ENCODE measurements at places on chromosomes 5 and 9.

GRCh38 chr9:114388764-114389375, 1.1 kb upstream of the AKNA start:
- H3K27me3 ChIP-seq = no peaks in the 10 kb centered on the region
- peaks cover 5% of the 10 kb centered on the region for H3K36me3 ChIP-seq
- DNase-seq = peak; percentile 38

DNA sequence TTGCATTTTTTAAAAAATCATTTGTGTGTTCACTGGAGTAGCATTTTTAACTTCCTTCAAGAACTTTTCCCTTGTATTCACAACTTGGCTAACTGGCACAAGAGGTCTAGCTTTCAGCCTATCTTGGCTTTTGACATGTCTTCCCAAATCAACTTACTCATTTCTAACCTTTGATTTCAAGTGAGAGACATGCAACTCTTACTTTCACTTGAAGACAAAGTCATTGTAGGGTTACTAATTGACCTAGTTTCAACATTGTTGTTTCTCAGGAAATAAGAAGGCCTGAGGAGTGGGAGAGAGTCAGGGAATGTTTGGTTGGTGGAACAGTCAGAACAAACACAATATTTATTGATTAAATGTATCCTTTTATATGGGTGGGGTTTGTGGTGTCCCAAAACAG, 95.0 kb upstream of the C9orf72 start:
- no peak overlapping the region for H3K27ac ChIP-seq
- no peak for DNase-seq
- no peaks in the 10 kb centered on the region for H3K27me3 ChIP-seq
- H3K4me3 ChIP-seq = no peak overlapping the region
- H3K4me1 ChIP-seq = no peaks in the 10 kb centered on the region
- no peaks in the 10 kb centered on the region for H3K36me3 ChIP-seq

DNA sequence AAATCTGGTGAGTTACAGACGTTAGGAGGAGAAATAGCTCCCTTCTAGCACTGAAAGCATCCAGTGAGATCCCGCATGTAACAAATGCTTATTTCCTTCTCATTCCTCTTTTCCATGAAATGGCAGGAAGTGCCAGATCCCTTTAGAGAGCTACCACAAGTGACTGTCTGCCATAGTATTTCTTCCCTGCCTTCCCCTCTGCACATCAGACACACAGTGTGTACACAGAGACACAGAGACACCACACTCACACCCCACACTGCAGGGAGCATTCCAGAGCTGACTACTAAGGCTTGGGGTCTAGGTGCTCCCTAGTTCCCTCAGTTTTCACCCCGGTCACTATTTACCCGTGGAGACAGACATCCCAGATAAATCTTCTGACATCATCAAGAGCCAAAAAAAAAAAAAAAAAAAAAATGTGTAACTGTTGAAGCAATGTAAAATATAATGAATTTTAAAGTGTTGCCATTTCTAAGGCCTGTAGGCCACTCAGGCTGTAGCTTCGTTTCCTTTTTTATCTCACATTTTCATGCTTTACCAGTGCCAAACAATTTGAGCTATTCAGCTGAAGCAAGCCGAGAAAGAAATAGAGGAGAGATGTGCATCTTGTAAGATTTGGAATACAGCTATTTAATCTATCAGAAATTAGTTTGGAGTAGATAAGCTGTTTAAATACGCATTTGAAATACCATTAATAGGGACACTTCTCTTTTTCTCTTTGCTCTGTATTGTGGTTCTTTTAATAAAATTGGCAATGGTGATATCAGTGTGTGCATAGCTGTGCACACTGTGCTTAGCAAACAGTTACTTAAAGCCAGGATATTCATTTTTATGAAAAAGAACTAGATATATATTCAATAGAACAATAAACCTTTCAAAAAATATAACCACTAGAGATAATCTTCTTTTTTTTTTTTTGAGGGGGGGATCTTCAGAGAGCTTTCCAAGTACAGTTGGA, 405.5 kb downstream of the PDE4D start:
- DNase-seq = no peak
- H3K36me3 ChIP-seq = no peaks in the 10 kb centered on the region
- H3K27me3 ChIP-seq = no peaks in the 10 kb centered on the region
- peaks cover 9% of the 10 kb centered on the region for H3K4me1 ChIP-seq

GRCh38 chr5:155313518-155313917, 300.0 kb downstream of the KIF4B start:
- no peaks in the 10 kb centered on the region for H3K27me3 ChIP-seq
- no peak for DNase-seq
- H3K4me1 ChIP-seq = no peaks in the 10 kb centered on the region
- H3K36me3 ChIP-seq = no peaks in the 10 kb centered on the region
- no peak overlapping the region for H3K27ac ChIP-seq
- H3K4me3 ChIP-seq = no peak overlapping the region

DNA sequence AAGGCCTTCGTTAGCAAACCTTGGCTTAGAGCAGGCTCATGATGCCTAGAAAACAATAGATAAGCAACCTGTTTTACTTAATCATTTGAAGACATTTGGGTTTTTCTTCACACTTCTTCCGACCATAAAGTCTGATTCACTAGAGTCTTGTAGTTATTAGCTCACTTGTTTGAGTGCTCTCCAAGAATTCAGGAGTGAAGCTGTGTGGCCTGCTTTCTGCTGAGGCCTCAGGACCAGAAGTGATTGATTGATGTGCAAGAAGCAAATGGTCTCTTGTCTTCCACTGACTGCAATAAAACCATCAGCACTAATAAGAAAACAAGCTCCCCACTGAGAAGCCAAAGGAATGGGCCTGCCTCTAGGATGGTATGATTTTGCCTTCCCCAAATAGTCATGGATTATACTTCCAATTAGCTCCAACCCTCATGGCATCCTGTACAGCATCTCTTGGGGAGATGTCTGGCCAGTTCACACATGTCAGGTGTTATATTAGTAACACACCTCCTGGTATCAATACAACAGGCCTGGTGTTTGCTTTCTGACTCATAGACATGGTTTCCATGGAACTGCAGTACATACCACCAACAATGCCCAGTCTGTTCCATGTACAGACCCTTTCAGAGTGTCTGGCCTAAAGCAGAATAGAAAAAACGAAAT, 317.6 kb downstream of the CWC27 start:
- H3K27ac ChIP-seq = no peak overlapping the region
- no peaks in the 10 kb centered on the region for H3K4me1 ChIP-seq
- no peaks in the 10 kb centered on the region for H3K27me3 ChIP-seq
- no peak for DNase-seq

- peaks cover 22% of the 10 kb centered on the region for H3K36me3 ChIP-seq
- H3K27ac ChIP-seq = no peak overlapping the region
- H3K4me3 ChIP-seq = no peak overlapping the region
- no peaks in the 10 kb centered on the region for H3K27me3 ChIP-seq
- H3K4me1 ChIP-seq = peaks cover 27% of the 10 kb centered on the region
These were observed 71.9 kb upstream of the LRRTM2 start for GRCh38 chr5:138946831-138947560.

GRCh38 chr5:179749857-179750508, 17.4 kb downstream of the MAML1 start:
- peak; percentile 17 for DNase-seq
- H3K27ac ChIP-seq = no peak overlapping the region
- H3K36me3 ChIP-seq = peaks cover 13% of the 10 kb centered on the region
- H3K4me3 ChIP-seq = no peak overlapping the region

DNA sequence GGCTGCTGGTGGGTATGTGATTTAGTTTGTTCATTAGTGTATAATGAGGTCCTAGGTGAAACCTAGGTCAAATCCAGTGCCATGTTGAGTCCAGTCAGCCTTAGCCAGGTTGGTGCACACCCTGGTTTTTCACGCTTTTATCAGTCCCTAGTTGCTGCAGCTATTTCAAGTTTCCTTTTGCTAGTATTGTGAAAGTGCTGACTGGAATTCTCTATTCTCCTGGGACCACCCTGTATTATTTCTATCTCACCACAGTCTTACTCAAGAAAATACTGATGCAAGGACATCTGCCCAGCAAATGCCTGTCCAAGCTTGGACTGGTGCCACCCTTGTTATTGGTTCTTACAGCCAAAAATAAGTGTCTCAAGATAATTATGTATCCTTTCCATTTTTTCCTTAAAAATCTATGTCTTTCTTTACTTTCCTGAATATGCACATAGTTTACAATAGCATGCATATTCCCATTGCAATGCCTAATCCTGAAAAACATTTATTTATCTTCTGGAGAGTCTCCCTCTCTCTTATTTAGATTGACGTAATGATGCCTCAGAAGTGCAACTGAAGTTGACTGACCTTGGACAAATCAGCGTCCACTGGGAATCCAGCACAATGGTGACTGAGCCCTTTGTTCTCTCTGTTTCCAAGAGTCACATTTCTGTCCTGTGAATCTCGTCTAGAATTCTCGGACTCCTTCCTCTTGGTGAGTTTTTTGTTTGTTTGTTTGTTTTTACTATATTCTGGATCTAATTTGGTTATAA, 1075.0 kb downstream of the CDH9 start:
- H3K4me3 ChIP-seq = no peak overlapping the region
- no peaks in the 10 kb centered on the region for H3K36me3 ChIP-seq
- DNase-seq = no peak
- H3K27ac ChIP-seq = no peak overlapping the region

DNA sequence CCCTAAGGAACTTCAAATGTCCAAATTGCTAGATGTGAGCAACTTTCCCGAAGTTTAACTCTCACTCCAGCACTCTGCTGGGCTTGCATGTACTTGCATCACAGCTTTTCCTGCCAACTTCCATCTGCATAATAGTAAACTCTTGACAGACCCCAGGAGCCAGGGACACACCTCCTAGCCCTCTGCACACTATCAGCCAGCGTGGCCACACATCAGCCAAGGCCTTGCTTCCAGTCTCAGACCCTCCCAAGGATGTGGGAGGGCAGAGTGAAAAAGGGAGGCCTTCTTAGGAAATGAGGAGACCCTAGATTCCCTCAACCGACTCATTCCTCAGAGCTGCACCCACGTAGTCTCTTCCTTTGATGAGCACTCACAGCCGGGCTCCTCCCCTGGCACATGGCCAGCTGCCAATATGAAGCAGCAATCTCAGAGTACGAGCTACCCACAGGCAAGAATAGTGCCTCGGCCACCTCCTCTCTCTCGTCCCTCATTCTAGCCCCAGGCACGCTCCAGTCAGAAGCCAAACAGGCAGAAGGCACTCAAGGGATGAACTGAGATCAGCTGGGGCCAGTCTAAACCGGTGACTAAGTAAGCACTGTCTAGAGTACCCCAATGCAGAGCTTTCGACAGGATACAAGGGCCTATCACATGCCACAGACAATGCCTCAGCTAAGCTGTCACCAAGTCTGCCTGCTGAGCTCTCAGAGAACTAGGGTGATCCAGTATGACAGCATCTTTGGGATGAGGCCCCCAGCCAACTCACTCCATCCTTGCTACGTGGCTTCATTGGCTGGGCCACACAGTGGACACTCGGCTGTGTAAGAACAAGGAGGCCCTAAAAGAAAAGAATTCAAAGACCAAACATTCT, 2.3 kb downstream of the P4HA2 start:
- peak overlapping the region; percentile 69 for H3K27ac ChIP-seq
- no peaks in the 10 kb centered on the region for H3K36me3 ChIP-seq
- peaks cover 55% of the 10 kb centered on the region for H3K4me1 ChIP-seq
- peak overlapping the region; percentile 89 for H3K4me3 ChIP-seq

DNA sequence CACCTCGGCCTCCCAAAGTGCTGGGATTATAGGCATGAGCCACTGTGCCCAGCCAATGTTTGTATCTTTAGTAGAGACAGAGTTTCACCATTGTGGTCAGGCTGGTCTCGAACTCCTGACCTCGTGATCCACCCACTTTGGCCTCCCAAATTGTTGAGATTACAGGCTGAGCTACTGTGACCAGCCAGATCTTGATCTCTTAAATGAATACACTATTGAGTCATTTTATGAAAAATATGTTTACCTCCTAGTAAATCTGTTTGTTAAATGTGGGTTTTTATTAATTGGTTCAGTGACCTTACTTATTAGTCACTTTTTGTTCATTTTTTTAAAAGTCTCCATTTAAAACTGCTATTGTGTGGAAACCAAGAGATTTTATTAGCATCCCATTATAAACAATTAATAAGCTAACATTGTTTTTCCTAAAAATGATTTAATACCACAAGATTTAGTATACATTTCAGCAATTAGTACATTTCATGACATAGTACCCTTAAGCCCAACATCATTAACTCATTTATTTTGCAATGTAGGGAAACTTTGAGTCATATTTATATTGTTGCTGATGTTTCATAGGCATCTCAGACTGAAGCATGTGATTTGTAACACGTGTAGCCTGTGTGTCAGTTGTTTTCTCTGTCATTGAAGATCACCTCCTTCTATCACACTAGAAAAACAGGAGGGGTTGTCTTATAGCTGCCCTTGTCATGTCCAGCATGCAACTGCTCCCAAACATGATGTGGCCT, 261.2 kb downstream of the TAF11L14 start:
- no peaks in the 10 kb centered on the region for H3K36me3 ChIP-seq
- no peak overlapping the region for H3K4me3 ChIP-seq

DNA sequence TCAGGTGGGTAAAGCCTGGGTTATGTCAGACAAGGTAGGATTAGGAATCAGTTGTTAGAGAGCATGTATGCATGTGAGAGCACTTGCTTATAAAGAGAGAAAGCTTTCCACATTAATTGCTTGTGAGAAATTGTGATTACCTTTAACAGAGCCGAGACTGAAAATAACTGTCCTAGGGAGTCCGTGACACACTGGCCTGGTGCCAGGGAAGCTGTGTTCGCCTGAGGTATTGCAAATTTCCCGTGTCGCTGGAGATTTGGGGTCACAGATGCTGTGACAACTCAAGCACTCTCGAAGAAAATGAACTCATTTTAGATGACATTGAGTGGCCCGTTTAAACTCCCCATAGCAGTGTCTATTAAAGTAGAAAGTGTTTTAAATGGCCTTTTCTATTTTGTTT, 9.6 kb downstream of the SLC1A1 start:
- no peak for DNase-seq
- H3K4me1 ChIP-seq = no peaks in the 10 kb centered on the region
- no peak overlapping the region for H3K4me3 ChIP-seq
- no peaks in the 10 kb centered on the region for H3K27me3 ChIP-seq

DNA sequence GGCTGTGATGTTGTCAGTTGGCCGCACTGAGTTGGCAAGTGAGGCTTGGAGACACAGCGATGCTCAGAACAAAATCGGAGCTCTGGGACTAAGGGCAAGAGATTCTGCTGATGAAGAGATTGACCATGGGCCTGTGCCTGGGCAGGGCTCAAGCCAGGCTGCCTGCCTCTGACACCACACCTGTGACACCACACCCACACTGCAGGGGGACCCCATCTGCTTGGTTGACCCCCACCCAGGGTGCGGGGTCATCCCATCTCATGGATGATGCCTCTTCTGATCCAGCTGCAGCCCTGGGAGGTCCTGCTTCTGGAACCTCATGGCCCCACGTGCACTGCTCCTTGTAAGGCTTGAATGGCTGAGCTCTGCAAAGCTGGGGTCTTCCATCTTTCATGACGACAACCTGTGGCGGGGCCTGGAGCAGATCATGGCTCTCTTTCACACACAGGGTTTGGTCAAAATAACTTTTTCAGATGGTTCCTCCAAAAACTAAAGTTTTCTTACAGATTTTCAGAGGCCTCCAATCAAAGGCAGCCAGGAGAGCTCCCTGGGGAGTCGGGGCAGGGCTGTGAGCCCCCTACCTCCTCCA, 185.2 kb downstream of the GADD45G start:
- H3K4me1 ChIP-seq = peaks cover 6% of the 10 kb centered on the region
- H3K36me3 ChIP-seq = no peaks in the 10 kb centered on the region
- no peak overlapping the region for H3K4me3 ChIP-seq
- DNase-seq = peak; percentile 27
- H3K27me3 ChIP-seq = no peaks in the 10 kb centered on the region
